ENCODE measurements at places on chromosomes 11 and 22.

GRCh38 chr22:42548597-42549330, 5.0 kb upstream of the SERHL2 start:
- DNase-seq, result no peak

DNA sequence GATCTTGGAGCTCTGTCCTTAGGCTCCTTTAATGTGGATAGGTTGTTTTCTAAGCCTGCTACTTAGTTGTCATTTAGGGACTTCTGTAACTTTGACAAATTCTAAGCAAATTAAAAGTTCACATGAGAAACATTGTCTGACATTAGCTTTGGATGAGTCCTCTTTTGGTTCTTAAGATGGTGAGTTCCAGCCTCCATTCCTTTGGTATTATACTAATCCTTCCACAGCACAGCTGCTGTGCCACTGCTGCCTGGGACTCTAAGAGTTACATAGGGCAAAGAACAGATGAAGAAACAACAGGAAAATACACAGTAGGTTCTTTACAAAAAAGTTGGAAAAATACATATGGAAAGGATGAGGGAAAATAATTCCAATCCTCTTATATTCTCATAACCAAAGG, 25.3 kb upstream of the PIK3C2A start:
- no peak for DNase-seq

DNA sequence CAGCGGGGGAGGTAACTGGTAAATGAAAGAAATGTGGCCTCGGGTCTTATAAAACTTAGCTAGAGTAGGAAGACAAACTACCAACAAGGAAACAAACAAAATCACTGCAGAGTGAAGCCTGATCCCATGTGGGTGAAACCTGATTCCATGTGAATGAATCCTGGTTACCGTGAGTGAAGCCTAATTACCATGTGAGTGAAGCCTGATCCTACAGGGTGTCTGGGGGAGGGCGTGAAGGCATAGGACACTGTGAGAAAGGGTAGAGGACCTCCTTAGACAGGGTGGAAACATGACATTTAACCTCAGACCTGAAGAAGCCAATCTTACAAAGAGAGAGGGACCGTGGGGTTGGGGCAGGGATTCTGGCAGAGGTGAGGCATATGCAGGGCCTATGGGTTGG, 106.2 kb upstream of the USP47 start:
- no peak for DNase-seq

- no peak for DNase-seq
These were observed 48.4 kb upstream of the RAB1B start for GRCh38 chr11:66219846-66220565.

DNA sequence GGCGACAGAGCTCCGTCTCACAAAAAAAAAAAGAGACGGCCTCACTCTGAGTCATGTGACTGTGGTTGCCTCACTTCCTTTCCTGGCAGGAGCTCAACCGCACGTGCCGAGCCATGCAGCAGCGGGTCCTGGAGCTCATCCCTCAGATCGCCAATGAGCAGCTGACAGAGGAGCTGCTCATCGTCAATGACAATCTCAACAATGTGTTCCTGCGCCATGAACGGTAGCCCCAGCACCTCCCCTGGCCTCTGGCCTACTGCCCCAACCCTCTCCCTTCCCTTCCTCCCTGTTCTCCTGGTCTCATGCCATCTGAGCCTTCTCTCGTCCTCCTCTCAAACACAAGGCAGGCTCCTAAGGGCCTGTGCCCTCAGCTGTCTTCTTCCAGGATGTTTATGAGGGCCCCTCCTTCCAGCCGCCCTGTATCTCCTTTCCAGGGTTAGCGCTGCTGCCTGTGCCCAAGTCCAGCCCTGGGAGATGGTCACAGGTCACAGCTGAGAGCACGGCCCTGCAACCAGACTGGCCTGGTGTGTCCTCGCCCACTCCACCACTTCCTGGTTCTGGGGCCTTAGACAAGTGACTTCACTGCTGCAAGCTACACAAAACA, 30.7 kb downstream of the TOM1 start:
- peak; percentile 27 for DNase-seq

DNA sequence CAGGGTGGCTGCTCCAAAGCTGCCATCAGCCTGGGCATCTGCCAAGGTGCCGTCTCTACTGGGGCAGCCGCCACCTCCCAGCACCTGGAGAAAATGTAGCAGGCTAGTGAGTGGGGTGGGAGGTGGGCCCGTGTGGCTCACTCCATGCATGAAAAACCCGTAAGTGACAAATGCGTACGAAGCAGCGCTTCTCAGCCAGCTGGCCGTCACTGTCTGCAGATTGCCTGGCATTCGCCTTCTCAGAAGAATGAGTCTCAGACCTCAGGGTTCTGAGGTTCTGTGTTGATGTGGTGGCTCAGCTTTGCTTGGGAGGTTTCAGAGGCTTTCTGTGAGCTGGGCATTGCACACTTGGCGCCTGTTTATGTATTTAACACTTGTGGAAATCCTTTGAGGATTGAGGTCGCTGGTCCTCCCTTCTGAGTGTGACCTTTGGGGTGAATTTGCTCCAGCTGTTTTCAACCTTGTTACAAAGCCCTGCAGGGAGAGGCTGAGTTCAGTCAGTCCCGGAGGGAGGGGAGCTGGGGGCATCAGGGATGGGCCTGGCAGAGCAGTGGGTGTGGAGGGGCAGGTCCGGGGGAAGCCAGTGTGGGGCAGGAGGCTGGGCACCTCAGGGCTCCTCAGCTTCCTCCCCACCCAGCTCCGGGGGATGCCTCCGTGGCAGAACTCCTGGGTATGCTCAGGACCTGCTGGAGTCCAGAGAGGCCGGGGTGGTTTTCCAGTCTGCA, 977.0 kb downstream of the TBC1D22A start:
- DNase-seq, result no peak

DNA sequence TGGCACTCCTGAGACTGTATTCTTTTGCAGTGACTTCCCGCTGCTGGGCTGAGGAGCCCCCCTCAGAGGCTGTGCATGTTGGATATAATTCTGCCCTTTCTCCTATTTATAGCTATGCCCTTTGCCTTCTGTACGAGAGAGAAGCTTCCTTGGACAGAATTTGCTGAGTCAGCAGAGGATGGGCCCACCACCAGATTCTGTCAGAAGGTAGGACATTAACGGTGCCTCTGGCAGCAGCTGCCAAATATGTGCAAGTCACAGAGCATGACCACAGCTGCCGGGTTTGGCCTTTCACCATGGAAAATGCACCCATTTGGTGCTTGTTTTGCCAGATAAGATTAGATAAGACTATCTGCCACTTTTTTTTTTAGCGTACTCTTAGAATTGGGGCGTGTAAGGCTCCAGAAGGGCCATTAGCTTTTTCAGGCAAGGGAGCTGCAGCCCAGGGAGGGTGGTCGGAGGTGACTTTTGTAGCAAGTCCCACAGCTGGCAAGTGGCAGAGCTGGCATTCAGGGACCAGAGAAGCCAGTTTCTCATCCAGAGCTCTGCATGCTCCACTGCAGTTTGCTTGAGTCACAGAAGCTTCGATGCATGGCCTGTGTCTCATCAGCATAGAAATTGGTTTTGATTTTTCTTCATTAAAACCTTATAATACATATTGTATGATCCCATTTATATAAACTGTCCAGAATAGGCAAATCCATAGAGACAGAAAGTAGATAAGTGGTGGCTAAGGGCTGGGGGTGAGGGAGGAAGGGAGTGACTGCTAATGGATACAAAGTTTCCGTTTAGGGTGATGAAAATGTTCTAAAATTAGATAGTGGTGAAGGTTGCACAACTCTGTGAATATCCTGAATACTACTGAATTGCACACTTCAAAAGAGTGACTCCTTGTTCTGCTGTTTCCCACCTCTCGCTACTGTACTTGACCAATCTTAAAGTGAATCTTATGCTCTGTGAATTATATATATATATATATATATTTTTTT, 15.8 kb downstream of the UPB1 start:
- no peak for DNase-seq

DNA sequence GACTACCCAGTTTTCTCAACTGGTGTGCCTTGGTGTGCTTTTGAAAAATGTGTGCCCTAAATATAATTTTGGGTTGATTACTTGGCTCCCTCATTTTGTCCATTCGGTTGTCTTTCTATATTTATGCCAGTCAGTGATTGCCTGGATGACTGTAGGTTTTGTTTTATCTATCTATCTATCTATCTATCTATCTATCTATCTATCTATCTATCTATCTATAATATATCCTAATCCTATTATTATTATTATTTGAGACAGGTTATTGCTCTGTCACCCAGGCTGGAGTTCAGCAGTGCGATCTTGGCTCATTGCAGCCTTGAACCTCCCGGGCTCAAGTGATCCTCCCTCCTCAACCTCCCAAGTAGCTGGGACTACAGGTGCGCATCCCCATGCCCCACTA, 111.4 kb upstream of the GRK3 start:
- no peak for DNase-seq

GRCh38 chr11:109416601-109417000, 5.4 kb upstream of the C11orf87 start:
- no peak for DNase-seq

DNA sequence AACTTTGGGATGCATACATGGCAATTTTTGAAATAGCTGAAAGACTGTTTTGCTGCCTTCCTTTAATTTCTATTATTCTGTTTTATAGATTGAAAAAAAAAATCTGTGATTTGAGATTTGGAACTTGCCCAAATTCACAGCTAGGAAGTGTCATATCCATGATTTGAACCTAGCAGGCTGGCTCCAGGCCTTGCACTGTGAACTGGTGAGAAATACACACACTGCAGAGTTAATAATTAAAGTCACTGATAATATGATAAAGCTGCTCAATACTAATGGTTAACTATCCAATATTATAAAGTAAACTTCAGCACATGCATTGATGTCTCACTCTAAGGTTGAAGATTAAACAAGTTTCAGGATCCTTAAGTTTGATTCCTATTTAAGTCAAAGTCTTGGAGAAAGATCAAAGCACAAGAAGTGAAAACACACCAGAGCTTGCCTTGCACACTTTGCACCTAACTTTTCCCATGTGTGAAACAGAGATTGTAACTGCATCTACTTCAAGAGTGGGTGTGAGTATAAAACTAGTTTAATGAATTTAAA, 150.6 kb upstream of the CCDC179 start:
- no peak for DNase-seq

DNA sequence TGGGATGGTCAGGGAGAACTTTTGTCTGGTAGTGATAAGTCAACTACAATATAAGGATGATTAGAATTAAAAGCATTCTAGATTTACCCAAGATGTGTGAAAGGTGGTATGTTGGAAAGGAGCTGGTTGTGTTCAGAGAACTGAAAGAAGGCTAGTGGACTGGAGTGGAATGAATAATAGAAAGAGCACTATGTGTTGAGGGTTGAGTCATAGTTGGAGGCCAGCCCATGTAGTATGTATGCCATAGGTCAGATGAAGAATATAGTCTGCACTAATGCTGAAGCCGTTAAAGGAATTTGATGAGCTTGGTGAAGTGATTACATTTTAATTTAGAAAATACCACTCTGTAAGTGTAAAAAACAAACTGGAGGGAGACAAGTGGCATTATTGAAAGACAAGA, 514.1 kb downstream of the CNTN5 start:
- no peak for DNase-seq

- no peak for DNase-seq
These were observed 8.1 kb downstream of the SERHL2 start for GRCh38 chr22:42561856-42562255.

GRCh38 chr11:8352103-8352875, 88.6 kb upstream of the LMO1 start:
- no peak for DNase-seq

DNA sequence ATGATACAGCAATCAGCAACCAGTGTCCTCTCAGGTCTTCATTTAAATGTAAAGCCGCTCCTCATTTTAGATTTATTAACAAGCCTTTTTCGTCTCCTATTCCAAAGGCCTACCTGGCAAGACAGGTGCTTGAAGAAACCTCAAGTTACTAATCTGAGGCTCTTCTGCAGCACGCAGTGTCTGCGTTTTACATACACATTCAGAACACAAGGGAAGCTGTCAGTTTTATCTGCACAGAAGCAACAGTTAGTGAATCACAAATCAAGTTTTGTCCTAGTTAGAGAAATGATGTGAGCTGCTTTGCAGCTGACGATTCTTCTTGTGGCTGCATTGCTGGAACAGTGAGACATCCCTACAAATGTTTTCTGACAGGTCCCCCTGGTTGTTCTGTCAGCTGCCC, 308.8 kb upstream of the NARS2 start:
- no peak for DNase-seq

- DNase-seq, result no peak
These were observed 227.2 kb upstream of the BLID start for GRCh38 chr11:122343210-122343609.

GRCh38 chr11:28461338-28461737, 353.1 kb downstream of the METTL15 start:
- DNase-seq, result no peak

DNA sequence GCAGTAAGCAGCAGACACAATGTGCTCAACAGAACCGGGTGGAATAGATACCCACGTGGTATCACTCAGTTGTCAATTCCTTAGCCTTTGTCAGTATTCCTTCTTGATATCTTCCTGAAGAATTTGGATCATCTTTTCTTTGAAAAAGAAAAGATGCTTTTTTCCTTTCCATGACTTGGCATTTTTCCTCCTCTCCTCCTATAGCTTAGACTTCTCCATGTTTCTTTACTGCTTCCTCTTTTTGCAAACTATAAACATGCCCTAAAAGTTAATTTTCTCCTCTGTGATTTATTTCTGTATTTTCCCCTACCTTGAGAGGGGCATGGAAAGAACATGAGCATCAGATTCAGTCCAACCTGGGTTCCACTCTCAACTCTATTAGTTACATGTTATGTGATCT, 11.7 kb downstream of the CBLIF start:
- no peak for DNase-seq

GRCh38 chr22:43186272-43187170, at the start of gene TTLL12:
TTLL12 (minus strand) TSS chr22:43187134; CDS start chr22:43187069, 65 bp downstream.
- peak; percentile 45 for DNase-seq

DNA sequence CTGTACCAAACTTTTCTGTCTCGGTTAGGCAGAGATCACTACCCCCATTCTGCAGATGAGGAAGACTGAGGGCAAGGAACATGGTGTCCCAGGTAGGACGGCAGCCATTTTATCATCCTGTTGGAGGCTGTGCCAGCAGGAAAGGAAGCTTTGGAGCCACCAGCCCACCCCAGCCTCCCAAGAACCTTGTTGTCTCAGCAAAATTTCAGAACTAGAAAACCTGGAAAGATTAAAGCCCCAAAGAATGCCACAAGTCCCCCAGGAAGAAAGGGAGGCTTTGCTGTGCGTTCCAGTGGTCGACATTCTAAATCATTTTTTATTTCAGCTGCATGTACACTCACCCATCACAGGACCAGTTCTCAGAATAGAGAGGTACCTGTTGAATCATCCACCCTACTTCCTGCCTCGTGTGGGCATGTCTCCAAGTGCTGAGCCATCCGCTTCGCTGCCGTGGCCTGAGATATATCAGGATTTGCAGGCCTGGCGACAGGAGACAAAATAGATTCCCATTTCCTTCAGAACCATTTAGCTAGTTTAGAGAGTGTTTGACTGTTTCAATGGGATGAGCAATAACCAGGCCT, 13.0 kb upstream of the EIF3D start:
- DNase-seq, result peak; percentile 28

DNA sequence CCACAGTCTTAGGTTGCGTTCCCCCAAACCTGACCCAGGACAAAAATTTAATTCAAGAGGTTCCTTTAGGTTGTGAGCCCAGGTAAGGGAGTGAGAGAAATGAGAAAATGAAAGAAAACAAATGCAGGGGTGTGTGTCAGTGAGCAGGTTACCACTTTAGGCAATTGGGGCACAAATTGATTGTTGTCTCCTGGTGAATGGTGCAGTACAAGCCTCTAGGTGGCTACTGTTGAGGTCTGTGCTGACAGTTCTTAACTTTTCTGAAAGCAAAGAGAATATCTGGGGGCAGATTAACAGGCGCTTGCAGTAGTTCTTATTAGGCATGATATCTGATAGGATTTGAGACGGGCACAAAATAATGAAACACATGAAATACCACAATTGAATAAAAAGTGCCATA, 894.6 kb downstream of the FAM181B start:
- DNase-seq, result no peak
